ENCODE measurements at places on chromosomes 6 and 20.

- no peak for DNase-seq
These were observed 264.1 kb downstream of the CDC5L start for GRCh38 chr6:44651604-44652003.

DNA sequence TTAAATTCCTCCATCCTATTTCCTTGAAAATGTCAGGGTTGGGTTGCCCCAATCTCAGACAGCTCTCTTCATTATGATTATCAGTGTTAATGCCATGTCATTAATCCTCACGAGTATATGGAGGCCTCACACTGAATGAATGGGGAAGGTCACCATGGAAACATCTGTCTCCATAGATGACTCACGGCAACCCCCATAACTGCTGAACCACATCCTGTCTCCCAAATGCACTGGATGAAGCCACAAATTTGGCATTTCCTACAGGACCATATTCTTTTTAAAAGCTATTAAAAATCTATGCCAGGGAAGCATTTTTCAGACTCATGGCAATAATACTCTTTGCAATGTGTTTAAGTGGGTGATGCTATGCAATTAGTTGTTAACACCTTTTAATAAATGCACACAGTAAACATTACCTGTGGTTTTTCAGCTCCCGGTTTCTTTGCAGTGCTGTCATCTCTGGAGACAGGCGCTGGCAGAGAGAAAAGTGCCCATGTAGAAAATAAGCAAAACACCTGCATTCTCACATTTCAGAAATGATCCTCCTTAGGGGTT is 80.1 kb upstream of the PTPRK start:
- DNase-seq, result no peak

- DNase-seq, result no peak
These were observed 52.6 kb upstream of the SLC22A1 start for GRCh38 chr6:160069050-160069454.

GRCh38 chr6:132797951-132798868 is at the start of gene SLC18B1:
SLC18B1 (minus strand) TSS chr6:132798637; CDS start chr6:132798456, 181 bp downstream.
- peak; percentile 23 for DNase-seq

DNA sequence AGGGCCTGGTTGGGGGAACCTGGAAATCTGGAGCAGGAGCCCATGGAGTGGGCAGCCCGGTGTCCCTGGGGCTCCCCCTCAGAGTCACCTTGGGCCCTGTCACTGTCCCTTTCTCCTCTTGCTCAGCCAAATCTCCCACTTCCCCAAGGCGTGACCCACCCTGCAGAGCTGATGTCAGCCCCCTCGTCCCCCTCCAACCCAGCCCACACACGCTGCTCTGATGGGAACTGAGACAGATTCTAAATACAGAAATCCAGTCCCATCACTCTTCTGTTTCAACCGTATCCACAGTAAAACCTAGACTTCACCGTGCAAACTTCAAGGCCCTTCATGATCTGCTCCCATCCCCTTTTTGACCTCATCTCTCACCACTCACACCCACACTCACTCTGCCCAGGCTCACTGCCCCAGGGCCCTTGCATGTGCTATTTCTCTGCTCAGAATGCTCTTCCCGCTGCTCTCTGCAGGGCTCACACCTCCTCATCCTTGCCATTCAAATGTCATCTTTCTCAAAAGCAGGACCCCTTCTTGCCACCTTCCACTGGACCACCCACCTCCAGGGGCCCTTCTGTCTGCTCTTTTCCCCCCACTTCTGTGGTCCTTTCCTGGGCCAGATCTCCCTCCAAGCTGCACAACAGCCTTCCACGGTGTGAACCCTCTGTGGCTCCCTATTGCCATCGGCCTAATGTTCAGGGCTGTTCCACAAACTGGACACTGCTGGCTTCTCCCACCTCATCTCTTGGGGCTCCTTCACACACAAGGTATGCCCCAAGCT is 16.6 kb downstream of the TGM2 start:
- no peak for DNase-seq

DNA sequence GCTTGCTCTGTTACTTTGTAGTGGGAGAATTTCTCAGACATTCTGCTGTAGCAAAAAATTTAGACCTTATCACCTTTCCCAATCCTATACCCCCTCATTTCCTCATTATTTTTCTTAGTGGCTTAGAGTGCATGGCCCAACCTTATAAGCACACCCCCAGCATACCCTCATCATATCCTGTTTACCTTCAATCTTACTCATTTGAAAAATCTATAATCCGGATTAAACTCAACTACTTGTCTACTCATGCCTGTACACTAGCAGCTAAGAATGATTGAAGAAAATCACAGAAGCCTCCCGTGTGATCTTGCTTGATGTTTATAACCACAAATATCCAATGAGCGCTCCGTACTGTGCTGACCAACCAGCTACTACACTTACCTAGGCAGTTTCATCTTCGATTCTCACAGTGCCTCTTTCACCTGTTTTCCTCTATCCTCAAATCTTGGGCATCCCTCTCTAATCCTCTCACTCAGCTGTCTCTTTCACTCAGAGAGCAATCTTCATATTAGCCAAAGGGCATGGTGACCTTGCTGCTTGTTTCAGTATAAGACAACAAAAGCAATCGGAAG is 36.6 kb downstream of the AIG1 start:
- no peak for DNase-seq

DNA sequence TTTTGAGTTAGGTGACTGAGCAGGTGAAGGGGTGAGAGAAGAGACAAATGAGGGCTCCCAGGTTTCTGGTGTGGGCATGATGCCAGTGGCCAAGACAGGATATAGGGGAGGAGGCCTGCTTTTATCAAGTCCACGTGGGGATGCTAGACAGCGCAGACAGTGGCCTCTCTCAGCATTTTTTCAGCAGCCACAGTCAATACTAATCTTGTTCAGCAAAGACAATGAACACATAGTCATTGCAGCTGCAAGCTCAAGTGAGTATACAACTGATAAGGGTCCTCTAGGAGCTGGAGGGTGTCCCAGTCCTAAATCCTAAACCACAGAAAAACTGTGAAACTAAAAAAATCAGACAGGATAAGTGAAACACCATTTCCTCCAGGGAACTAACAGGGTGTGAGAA is 48.6 kb downstream of the UQCC1 start:
- DNase-seq, result no peak

GRCh38 chr6:43129434-43130194 is 41.5 kb upstream of the SRF start:
- no peak for DNase-seq

DNA sequence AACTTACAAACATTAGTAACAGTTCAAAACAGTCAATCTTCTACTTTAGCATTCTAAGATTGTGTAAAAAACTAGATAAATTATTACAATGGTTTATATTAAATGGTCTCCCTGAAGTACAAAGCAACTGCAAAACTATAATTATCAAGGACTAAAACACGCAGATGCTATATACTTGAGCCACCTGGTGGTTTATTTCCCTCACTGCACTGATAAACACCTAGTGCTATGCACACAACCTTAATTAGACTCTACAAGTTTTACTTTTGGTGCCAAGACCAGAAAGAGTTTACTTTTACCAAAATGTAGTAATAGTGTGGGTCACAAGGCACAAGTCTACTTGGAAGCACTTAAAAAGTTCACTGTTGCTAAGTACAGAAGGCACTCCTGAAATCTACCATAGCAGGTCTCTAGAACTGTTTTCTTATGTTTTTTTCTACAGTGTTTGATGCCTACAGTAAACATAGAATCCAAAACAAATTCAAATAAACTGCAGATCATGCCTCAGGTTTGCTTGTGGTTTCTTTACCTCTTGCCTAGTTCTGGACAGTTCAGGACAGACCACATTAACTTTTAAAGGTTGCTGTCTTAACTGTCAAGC is 49.2 kb downstream of the GMDS start:
- DNase-seq, result no peak

- no peak for DNase-seq
These were observed 3.1 kb upstream of the STX16 start for GRCh38 chr20:58647796-58648501.

DNA sequence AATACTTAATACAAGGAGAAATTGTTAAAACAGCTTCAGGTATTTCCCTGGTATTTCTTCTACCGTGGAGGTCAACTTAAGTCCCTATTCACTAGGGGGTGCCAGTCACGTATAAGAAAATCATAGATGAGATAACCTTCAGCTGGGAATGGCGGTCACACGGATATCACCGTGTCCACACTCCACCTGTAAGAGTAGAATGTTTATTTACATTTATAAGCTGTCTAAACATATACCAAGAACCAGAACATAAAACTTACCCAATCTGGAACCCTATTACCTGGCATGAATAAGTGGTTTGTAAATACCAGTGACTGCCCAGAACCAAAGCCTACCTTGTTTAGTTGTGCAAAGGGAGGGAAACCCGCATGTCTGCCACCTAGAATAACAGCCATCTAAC is 1.9 kb upstream of the ELOVL4 start:
- DNase-seq, result no peak

DNA sequence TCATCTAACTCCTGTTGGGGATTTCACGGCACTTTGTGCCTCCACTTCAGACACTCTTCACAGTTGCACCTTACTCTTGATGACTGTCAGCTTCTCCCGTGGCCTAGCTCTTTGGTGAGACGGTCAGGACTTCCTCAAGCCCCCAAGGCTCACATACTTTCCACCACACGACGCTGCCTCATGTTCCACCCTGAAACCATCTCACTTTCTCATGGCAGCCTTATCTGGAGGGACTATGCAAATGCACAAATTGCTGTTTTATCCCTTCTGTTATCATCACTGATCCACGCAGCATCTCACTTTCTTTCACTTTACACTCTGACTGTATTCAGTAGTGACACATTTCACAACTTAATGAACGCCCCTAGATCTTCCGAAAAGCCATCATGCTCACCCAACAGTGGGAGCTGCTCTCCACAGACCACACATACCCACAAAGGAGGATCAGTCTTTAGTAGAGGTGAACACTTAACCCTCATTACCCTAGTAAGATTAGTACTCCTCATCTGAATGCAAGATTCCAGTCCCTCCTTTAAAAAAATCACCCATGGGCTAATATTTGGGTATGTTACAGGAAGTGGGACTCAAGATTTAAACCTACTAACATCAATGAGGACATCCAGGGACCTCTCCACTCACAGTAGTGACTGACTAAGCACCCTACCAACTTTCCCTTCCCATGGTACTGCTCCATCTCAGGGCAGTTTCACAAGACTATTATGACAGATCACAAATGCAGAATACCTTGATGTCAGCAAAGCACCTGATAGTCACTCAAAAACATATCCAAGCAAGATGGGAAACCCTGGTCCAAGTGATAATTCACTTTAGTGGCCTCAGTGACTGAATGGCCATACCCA is 35.4 kb downstream of the FYN start:
- no peak for DNase-seq

DNA sequence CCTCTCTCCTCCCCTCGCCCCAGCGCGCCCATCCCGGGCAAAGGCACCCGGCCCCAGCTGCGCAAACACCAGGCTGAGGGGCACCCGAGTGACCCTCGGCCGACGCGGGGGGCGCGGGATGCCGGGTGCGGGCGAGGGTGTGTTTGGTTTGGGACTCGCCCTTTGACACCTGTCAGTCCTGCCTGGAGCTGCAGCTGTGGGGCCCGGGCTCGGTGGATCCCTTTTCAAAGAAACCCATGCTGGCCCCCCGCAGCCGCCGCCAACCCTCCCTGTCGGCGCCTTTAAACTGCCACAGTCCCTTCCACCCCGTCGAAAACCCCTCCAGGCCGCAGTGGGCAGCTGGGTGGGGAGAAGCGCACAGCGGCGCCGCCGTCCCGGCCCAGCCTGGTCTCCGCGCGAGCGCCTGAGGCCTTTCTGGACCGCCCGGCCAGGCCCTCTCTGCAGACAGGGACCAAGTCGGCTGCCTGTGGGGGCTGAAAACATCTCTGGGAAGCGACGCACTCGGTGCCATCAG is 5.5 kb downstream of the FOXQ1 start:
- DNase-seq, result no peak

- DNase-seq, result no peak
These were observed 97.1 kb upstream of the PTPN1 start for GRCh38 chr20:50413088-50413500.

GRCh38 chr20:14860410-14860814 is 523.0 kb upstream of the FLRT3 start:
- no peak for DNase-seq

- no peak for DNase-seq
These were observed 37.5 kb downstream of the SOD2 start for GRCh38 chr6:159655409-159655988.

- no peak for DNase-seq
These were observed 52.5 kb upstream of the SLC22A23 start for GRCh38 chr6:3509336-3509735.

- no peak for DNase-seq
These were observed 56.6 kb downstream of the TGM2 start for GRCh38 chr20:38108438-38108985.

GRCh38 chr6:113073611-113074191 is 726.6 kb downstream of the RFPL4B start:
- no peak for DNase-seq

- no peak for DNase-seq
These were observed 6.8 kb upstream of the CST8 start for GRCh38 chr20:23484081-23484480.

- DNase-seq, result no peak
These were observed 1219.0 kb upstream of the EYS start for GRCh38 chr6:66926060-66926459.

- no peak for DNase-seq
These were observed 54.9 kb downstream of the PRR18 start for GRCh38 chr6:166253281-166253681.

- no peak for DNase-seq
These were observed 267.1 kb downstream of the ADGB start for GRCh38 chr6:146865756-146866379.

GRCh38 chr20:52572687-52573086 is 381.1 kb upstream of the ZFP64 start:
- DNase-seq, result no peak

- no peak for DNase-seq
These were observed 33.2 kb upstream of the ADGRF5 start for GRCh38 chr6:46954837-46955451.

DNA sequence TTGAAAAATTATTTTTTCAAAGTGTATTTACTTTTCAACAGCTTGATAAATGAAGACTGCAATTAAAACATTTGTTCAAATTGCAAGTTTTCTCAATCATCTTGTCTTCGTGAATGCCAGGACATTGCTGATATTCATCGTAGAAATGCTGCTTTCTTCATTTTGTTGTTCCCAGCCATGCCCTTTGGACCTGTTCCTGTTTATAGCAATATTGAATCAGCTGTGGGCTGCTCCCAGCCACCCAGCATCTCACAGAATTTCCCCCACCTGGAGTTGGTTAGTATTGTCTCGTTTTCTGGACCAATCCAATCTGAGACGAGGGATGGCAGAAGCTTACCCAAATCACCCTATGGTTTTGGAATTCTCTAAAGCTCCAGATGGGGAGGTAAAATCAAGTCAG is 40.8 kb downstream of the SLC22A2 start:
- DNase-seq, result no peak

DNA sequence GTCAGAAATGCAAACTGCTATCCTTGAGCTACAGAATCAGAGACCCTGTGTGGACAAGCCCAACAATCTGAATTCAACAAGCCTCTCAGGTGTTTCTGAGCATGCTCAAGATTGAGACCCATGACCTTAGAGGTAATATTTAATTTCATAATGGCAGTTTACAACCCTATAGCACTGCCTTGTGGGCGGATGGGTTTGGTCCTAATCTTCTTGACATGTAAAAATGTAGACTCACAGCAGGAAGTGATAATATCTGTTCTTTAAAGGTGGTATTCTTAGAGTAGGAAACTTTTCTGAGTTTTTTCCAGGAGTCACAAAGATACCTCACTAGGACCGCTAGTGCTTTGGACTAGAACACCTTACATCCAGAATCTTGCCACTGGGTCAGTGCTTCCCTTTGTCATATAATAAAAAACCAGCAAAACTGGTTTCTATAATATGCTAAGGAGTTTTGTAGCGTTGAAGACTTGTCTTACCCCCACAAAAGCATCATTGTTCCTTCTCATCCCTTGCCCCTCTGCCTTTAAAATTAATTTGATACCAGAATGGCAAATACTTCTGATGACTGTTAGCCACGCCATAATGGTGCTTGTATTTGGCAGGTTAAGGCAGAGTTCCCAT is 52.6 kb downstream of the E2F3 start:
- no peak for DNase-seq
